ENCODE measurements at places on chromosomes 3 and 15.
A peak's percentile ranks its signal among the peaks of the same experiment; 100 is the strongest.

- DNase-seq, result peak; percentile 15
Observed at GRCh38 chr3:131658771-131659170, 156.0 kb upstream of the MRPL3 start.

DNA sequence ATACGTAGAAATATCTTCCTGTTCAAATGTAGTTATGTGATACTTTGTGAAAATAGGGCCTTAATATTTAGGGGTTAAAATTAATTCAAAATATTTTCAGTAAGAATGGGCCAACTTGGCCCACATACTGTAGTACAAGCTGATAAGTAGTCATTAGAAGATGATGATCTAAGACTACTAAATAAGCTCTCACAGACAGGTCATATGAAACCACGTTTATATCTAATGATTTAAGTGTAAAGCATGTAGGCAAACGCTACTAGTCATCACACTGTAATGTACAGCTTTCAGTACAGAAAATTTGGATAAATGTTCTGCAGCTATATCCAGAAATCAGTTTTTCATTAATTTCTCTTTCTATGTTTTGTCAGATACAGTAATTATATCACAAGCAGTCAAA lies 228.6 kb downstream of the UBE2E2 start:
- DNase-seq, result no peak

DNA sequence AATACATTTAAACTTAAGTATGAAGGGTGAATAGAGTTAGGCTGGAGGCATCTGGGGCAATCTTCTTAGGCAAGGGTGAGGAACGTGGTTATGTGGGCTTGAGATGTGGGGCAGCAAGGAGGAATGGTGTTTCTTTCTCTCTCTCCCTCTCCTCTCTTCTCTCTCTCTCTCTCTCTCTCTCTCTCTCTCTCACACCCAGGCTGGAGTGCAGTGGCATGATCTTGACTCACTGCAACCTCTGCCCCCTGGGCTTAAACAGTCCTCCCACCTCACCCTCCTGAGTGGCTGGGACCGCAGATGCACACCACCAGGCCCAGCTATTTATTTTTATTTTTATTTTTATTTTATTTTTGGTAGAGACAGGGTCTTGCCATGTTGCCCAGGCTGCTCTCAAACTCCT lies 4.0 kb upstream of the MGA start:
- DNase-seq, result no peak

- no peak for DNase-seq
Observed at GRCh38 chr15:80059786-80060355, 395 bp downstream of the ZFAND6 start.

DNA sequence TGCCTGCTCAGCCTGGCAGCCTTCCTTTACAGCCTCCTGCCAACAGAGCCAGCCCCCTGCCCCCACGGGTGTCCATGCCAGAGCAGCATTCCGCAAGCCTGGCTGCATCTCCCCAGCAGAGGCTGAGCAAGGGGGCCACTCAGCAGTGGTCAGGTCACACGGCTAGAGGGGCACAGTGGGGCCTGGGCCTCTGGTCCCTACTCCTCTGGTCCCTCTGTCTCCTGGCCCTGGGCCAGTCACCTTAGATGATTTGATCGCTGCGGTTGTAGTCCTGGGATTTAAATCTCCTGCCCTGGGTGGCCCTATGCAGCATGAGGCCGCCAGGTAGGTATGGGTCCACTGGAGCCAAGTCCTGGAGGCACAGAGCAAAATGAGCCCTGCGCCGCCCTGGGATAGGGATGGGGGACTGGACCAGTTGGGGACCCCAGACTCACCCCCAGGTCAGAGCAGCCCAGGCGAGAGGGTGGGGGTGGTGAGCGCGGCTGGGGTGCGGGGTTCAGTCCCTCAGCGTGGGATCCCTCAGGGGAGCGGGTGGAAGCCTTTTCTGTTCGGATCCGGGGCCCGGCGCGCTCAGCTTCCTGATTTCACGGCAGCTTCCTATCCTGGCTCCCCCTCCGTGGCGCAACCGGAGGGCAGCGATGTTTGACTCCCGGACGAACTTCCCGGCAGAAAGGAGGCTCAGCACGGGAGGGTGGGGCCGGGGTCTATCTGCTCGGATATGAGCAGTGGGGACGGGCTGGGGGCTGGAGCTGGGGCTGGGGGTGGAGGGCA lies at the start of gene ZBTB47:
Gene ZBTB47, plus strand, starts transcription at position 138 of the 771 bp plus-strand sequence. CDS start 4,659 bp downstream, outside the sequence.
- DNase-seq, result no peak

GRCh38 chr15:69994429-69995205 lies 103.1 kb downstream of the TLE3 start:
- no peak for DNase-seq

GRCh38 chr3:124201226-124201625 lies 209.3 kb upstream of the ROPN1 start:
- no peak for DNase-seq

GRCh38 chr3:194111336-194111735 lies 24.6 kb upstream of the HES1 start:
- no peak for DNase-seq

- no peak for DNase-seq
Observed at GRCh38 chr3:15390460-15390859, 36.9 kb downstream of the METTL6 start.

- DNase-seq, result no peak
Observed at GRCh38 chr3:74500257-74500656, 114.2 kb downstream of the CNTN3 start.

DNA sequence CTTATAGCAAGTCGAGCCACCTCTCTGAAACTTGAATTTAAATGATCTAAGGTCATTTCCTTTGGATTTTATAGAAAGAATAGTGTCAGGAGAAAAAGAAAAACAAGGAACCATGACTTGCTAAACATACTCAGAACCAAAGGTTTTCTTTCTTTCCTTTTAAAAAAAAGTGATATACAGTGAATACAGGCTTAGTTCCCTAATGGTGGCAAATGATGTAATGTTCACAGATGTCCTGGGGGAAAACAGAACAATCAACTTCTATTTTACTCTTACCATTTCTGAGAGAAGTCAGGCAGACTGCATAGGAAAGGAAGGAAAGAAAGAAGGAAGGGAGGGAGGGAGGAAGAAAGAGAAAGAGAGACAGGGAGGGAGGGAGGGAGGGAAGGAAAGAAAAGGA lies 56.5 kb downstream of the ST6GAL1 start:
- no peak for DNase-seq

GRCh38 chr3:134933997-134934396 lies 138.9 kb downstream of the EPHB1 start:
- no peak for DNase-seq

DNA sequence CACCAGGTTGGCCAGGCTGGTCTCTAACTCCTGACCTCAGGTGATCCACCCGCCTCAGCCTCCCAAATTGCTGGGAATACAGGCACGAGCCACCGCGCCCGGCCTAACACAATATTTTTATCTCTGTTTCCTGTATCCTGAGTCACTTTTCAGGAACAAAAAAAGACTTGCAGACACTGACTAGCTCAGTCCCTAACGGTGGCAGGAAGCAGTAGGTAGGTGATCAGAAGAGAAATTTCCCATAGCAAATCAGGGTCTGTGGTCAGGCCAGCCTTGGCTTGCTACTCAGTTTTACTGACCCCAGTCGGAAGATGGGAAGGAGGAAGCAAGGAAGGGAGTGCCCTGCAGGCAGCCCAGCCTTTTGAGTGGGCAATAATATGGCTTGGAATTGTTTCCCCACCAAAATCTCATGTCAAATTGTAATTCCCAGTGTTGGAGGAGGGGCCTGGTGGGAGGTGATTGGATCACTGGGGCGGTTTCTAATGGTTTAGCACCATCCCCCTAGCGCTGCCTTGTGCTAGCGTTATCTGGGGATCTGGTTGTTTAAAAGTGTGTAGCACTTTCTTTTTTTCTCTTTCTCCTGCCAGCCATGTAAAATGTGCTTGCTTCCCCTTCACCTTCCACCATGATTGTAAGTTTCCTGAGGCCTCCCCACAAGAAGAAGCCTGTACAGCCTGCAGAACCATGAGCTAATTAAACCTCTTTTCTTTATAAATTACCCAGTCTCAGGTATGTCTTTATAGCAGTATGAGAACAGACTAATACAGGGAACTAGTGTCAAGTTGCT lies 19.5 kb upstream of the CDCP1 start:
- DNase-seq, result peak; percentile 53

- no peak for DNase-seq
Observed at GRCh38 chr3:100641471-100642032, 32.2 kb downstream of the ADGRG7 start.

GRCh38 chr3:172241405-172241804 lies 202.0 kb downstream of the FNDC3B start:
- DNase-seq, result no peak

- peak; percentile 47 for DNase-seq
Observed at GRCh38 chr15:85840079-85840801, 45.5 kb upstream of the KLHL25 start.

DNA sequence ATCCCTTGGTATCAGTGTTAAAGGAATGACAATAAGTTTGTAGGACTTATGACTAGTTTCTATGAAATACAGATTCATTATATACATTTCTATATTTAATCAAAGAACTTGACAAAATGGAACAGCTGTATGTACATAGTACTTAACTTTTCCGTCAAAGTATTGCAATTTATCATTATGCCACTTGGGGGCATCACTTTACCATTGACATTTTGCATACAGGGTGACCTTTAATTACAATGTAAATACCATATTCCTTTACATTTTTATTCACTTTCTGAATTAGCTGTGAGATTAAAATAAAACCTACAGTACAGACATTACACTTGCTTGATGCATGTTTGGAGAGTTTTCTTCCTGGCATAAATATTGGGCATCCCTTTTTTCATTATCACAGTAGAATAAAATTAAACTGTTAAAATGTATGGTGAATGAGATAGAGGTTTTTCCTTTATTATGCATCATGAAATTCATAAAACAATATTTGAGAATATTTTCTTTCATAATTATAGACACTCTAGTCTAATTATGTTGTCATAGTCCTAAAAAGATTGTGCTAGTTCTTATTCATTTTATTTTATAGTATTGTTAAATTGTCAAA lies 6.9 kb downstream of the NEK11 start:
- peak; percentile 66 for DNase-seq

DNA sequence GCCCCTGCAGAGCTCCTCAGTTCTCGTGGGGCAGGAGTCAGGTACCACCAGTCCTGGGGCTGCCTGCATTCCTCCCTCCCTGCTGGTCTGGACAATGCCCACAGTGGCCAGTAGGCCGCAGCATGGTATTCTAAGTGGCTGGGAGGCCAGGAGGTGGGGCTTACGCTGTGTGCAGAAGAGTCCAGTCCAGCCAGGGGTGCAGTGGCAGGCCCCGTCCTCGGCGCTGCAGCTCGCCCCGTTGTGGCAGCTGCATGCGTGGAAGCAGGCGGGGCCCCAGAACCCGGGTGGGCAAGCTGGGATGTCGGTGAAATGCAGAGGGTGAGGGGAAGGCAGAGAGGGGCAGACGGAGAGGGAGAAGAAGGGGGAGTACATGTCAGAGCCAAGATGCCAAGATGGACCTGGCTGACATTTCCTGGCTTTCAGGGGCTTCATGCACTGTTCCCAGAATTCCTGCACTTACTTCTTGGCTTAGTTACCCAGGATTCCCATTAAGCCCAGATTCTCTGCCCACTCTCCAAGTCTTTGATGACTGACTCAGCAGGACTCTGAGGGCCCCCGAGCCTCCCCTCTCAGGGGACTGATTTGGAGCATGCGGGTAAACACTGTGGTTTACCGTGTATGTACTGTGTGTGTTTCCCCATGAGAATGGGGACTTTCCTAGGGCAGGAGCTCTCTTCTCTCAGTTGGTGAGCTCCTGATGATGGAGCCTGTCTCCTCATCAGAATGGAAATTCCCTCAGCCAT lies 47.5 kb downstream of the RAB11A start:
- DNase-seq, result peak; percentile 28

DNA sequence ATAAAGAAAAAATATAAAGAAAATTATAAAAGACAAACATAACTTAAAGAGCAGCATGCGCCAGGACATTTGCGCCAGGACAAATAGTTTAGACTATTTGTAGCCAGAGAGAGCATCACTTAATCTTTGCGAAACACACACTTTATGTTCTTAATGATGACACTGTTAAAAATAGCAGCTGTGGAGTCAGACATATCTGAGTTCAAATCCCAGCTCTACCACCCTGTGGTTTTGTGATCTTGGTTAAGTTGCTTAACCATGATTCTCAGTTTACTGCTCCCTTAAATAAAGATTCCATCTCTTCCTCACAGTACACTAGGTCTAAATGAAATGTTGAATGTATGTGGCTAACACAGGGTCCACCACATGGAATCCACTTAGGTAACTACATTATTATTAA lies 31.4 kb downstream of the KCNMB2 start:
- DNase-seq, result no peak

DNA sequence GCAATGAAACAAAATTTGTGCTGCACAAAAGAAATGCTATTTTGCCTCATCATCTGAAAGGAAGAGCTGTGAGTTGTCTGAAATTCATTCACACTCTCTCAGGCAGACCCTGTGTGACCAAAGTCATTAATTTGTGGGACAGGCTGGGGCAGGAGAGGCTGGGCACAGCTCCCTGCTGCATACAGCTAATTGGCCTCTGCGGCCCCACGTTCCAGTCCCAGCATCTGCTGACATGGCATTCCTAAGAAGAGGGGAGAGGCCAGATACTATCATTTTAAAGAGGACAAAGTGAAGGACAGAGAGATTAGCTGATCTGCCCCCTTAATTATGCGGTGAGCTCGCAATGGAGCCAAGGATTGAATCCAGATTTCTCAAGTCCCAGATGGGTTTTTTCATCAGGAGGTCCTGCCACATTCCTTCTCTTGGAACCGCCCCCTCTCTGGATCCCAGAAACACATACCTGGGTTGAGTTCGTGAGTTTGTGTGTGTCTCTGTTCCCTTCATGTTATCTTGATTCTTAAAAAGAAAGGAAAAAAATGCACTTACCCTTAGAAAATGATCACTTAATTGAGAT lies 25.1 kb downstream of the POLR2M start:
- DNase-seq, result no peak

DNA sequence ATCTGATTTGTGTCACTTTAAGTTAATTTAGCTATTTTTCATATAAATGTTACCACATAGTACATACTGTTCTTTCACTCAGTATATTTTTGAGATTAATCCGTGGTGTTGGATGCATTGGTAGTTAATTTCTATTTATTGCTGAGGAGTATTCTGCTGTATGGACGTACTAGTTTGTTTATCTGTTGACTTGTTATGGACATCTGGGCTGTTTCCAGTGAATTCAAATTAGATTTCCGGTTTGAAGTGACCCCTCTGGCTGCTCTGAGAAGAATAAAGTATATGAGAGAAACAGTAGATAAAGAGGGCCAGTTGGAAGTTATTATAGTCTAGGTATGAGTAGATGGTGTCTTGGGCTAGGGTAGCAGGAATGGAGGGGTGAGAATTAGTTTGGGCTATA lies 15.6 kb downstream of the KAT2B start:
- DNase-seq, result no peak

- no peak for DNase-seq
Observed at GRCh38 chr15:97114900-97115760, 784.6 kb downstream of the NR2F2 start.

DNA sequence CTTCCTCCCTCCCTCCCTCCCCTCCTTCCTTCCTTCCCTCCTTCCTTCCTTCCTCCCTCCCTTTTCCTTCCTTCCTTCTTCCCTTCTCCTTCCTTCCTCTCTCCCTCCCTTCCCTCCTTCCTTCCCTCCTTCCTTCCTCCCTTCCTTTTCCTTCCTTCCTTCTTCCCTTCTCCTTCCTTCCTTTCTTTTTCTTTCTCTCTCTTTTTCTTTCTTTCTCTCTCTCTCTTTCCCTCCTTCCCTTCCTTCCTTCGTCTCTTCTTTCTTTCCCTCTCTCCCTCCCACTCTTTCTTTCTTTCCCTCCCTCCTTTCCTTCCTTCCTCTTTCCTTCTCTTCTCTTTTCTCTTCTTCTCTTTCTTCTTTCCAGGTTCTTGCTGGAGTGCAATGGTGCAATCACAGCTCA lies 1.9 kb upstream of the ZNF662 start:
- DNase-seq, result no peak

- DNase-seq, result no peak
Observed at GRCh38 chr15:39602143-39602542, 21.3 kb downstream of the THBS1 start.

All from bronchial epithelial cell (primary cell).